Activated T-cell treated with anti-CD3 and anti-CD28 coated beads, Interleukin-2, amount 50 U/mL, for 48 hours (primary cell): ENCODE measurements at places on chromosomes 11 and 22.

DNA sequence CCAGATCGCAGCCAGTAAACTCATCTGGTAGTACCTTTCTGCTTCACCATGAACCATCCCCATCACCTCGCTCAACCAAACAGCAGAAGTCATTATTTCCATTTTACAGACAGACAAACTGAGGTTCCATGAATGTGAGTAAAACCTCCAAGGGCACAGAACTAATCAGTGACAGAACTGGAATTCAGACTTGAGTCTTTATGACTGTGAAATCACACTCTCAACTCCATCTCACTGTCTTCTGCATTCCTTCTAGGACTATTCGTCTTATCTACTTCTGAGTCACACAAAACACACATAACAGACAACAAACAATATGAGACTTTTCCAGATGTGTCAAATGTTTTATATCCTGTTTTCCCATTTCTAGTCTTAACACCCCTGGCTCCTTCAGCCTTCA lies 9.3 kb upstream of the NUP50 start:
- no peak for DNase-seq

DNA sequence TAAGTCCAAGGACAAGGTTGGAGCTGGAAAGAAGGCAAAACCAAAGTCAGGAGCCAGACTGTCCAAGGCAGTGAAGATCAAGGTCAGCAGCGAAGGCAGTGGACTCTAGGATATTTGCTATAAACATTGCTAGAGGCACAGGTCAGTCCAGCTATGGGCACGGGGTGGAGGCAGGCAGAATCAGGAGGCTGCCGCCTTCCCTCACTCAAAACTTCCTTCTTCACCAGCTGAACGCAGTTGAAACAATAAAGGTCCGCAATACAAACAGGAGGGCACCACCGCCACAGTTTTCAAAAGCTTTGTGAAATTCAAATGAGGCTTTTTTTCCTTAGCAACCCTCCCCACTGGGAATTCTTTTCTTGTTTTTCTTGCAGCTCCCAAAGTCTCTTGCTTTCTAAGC lies 372.4 kb downstream of the NXPE2 start:
- no peak for DNase-seq

DNA sequence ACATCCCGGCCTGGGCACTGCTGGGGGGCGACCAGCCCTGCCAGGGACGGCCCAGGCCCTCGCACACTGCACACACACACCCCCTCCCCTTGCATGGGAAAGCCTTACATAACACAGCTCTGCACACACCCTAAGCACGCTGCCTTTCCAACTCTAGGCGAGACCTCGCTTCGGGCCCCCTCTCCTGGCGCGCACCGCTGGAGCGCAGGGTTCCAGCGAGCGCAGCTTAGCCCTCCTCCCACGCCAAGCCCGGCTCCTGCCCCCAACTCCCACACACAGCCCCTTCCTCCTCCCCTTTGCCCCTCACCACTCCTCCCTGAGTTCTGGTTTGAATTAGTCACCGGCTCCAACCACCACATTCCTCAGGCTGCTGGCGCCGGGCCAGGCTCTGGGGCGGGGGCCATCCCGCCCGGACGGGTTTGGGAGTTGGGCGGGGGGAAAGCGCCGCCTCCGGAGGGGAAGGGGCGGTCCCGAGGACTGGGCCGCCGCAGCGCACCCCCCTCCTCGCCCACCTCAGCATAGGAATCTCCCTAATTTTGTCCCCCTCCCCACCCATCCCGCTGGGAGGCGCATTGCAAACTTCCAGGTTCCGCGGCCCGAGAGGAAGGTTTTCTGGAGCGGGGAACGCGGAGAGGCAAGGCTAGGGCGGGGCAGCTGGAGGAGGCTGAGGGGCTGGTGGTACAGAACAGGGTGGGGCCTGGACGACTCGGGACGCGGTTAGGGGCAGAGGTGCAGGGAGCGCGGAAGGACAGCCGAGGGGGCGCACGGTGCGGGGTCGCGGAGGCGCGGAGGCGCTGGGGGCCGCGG lies 966 bp downstream of the AHNAK start:
- peak; percentile 68 for DNase-seq

GRCh38 chr11:11620173-11620920 lies 1.5 kb downstream of the GALNT18 start:
- DNase-seq, result peak; percentile 35

DNA sequence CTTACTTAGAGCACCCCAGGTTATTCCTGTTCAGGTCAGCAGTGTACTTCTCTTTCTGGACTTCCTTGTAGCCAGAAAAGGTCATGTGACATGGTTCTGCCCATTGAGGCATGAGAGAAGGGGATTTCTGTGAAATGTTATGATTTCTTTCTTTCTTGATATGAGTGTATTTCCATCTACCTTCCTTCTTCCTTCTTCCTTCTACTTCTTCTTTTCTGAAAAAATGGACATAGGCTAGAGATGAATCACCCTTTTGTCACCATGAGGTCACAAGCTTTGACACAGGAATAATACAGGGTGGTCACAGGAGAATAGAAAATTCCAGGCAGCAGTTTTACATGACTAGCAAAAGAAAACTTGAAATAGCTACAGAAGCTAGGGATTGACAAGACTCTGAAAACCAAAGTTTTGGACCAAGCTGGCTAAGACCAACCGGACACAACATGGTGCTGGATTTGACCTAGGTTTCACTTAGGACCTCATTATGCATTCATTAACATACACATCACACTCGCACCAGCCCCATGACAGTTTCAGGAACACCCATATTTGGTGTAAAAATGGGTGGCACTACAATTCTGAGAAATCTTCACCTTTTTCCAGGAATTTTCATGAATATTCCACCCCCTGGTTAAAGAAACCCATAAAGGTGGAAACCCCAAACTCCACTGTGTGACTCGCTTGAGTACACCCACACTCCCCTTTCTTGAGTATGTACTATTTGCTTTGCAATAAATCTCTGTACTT lies 21.2 kb upstream of the MAP6 start:
- DNase-seq, result no peak

DNA sequence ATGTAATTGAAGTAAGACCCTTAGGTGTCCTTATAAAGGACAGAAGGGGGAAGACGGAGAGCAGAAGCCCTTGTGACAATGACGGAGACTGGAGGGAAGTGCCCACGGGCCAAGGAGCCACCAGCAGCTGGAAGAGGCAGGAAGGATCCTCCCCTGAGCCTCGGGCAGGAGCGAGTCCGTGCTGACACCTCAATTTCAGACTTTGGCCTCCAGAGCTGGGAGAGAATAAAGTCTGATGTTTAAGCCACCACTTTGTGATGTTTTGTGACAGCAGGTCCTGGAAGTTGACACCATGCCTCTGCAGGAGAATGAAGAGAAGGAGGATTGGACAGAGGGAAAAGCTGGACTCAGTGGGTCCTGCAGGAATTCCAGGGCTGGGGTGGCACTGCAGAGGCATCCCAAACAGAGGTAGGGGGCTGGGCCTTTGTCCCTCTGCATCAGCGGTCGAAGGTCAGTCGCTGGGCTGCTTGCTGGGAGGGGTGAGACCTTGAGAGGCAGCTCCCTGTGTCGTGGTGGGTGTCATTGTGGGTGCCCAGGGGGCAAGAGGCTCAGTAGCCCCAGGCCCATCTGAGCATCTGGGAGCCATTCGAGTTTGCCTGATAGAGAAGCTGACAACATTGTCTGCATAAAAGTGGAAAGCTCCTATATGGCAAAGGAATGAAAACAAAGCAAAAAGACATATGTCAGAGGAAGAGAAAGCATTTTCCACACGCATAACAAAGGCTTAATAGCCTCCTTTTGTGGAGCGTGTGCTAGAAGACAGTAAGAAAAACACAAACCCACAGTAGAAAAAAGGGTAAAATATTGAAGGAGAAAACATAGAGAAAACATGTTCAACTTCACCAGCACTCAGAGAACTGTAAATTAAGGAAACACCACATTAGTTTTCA lies 68.8 kb downstream of the RTL6 start:
- DNase-seq, result no peak

DNA sequence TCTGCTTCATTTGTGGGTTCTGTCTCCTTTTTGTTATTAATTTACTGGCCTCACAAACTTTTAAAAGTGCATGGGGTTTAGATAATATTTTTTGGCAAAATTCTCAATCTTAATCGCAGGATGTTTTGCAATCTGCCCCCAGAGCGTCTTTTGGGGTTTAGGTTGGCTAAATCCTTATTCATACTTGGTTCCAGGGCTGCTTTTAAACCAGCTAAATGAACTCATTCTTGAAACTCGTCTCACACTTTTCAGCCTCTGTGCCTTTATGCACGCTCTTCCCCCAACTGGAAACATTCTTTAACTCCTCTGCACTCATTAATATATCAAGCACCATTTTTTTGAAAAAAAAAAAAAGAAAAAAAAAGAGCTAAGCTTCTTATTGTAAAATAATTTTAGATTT lies 131.7 kb downstream of the KIF18A start:
- DNase-seq, result no peak

DNA sequence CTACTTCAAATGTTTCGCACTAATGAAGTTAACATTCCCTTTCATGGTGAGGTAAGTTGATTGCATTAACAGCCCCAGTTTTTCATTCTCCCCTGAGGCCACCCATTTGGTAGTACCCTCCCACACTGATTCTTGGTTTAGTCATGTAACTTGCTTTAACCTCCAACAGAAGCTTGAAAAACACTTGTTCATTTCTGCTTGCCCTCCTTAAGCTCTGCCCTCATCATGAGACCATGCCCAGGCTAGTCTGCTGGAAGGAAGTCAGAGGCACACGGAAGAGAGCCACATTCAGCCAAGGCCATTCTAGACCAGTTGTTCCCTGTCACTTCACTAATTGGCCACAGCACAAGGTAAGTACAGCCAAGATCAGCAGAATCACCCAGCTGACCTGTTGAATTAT lies 50.7 kb upstream of the CD44 start:
- DNase-seq, result no peak

- DNase-seq, result no peak
Observed at GRCh38 chr11:73323464-73323863, 15.4 kb downstream of the ARHGEF17 start.

- no peak for DNase-seq
Observed at GRCh38 chr11:79794484-79795393, 353.9 kb upstream of the TENM4 start.

DNA sequence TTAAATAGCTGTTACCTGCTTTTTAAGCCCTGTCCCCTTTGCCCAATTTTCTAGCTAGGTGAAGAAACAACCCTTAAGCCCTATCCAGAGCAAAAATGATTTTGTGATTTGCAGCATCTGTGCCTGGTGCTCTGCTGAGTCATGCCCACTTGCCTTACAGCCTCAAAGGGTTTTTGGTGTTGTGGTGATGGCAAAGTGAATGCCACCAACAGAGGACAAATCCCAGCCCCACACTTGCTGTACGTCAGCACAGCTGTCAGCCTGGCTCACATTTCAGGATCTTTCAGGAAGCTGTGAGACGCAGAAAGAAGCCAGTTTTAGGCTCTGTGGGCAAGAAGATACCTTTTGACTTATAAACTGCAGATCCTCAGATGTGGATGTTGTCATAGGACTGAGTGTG lies 401.7 kb downstream of the TENM4 start:
- no peak for DNase-seq

GRCh38 chr22:49418943-49419342 lies 408.7 kb downstream of the BRD1 start:
- DNase-seq, result no peak

- no peak for DNase-seq
Observed at GRCh38 chr11:126347751-126348668, 7.5 kb upstream of the ST3GAL4 start.

- DNase-seq, result no peak
Observed at GRCh38 chr11:75191330-75191717, 40.4 kb downstream of the SLCO2B1 start.

DNA sequence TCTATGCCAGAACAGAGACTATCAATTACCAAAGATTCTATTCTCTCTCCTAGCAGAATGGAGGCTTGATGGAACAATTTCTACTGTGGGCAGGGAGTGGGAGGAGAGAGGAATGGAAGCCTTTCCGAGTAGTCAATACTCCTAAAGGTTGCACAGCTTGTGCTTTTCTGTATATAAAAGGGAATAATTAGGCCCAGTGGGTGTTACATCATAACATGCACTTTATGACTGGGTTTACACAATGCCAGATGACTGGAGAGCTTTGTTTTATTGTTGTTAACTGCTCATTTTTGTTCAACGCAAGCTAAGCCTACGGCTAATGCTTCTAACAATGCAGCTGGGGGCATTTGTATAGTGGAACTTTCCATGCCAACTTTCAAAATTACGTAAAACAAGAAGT lies 2237.9 kb upstream of the RAG2 start:
- DNase-seq, result no peak

GRCh38 chr11:17528906-17529843 lies 15.0 kb downstream of the USH1C start:
- no peak for DNase-seq

DNA sequence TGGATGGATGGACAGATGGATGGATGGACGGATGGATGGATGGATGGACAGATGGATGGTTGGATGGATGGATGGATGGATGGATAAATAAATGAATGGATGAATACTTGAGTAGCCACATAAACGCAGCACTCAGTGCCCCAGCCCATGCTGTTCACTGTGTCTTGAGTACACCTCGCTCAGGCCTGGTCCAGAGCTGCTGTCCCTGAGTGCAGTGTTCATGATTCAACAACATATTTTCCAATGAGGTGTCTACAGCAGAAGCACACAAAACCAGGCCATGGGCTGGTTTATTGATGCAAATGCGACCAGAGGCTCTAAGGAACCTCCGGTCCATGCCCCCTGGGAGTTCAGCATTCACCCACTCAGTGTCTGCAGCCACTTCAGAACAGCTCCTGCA lies 584.3 kb downstream of the BRD1 start:
- DNase-seq, result no peak

DNA sequence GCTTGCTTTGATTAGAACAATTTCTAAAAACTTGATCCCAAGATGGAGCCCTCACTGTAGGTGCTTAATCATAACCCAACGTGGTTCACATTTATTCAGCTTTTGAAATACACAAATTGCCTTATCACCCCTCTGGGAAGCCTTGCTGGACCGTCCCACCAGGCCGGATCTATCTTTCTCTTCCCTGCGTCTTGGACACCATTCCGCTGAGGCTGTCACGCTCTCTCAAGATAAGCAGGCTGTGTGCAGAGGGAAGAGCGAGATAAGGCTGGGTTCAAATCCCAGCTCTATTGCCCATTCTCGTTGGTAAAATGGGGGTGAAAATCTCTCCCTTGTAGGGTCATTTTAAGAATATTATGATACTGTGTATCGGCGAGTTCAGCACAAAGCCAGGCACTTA lies 20.5 kb upstream of the TP53I11 start:
- DNase-seq, result no peak
